G401 (cell line): ENCODE measurements at places on chromosomes 5 and 9. TPM values are rescaled to one million over a fixed set of nuclear protein-coding genes. Genes with fewer than 3 reads are reported as not detected.

DNA sequence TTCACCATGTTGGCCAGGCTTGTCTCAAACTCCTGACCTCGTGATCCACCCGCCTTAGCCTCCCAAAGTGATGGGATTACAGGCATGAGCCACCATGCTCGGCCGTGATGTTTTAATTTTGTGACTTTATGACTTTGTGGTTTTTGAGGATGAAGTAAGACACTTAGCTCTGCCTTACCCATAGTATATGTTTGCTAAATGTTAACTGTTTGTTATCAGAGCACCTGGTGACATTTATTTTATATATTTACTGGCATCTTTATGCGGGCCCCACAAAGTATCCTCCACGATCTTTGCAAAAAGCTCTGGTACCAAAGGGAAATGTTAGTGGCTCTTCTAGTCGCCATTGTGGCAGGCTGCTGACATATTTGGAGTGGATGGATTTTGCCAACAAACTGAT lies 6.7 kb downstream of the SLC23A1 start:
- DNase-seq: no peak

DNA sequence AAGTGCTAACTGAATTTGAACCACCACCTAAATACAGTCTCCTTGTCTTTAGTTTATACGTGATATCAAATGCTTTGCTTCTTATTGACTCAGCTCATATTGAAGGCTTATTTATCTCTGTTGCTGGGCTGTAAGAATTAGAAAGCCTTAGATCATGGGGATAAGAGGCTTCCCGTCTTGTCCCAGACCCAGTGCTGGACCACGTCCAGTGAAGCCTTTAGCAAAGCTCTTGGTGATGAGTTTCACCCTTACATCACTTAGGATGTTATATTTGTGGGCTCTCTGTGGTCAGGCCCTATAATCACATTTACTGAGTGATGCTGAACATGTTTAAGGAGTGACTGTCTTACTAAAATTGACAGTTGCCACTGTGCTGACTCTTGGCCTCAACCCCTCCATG lies 11.2 kb downstream of the FAM240B start:
- DNase-seq: no peak

- no peak for DNase-seq
Measured at GRCh38 chr9:98962181-98962560, 18.5 kb downstream of the COL15A1 start.

DNA sequence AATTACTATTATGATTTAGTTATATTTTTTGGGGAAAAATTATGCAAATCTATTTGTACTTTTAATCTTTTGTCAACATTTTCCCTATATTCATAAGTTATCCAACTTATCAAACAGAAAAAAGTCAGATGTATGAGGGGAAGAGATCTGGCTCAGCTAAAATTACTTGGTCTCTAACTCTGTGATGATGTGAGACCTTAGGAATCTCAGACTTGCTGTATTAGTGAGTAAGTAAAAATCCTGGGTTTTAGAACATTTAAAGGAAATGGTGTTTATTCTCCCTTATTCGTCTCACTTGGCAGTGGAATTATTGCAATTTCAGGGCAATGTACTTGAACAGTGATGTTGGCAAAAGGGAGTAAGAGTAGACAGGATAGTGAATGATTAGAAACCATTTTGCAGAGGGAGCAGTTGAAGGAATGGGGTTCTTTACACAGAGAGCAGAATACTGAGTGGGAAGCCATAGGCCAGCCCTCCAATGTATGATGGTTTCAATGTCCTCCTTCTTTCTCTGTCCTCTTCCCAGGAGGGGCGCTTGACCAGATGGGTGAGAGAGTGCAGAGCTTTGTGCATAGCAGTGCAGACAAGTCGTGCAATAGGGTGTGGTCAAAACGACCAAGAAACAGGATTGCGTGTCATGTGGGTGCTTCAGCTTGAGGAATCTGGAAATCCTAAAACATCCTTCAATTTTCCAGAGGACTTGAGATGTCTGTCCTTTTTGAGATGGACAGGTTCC lies 91.7 kb downstream of the TENT4A start:
- DNase-seq: no peak

GRCh38 chr9:97854696-97855485 lies 1.9 kb downstream of the FOXE1 start:
- DNase-seq: no peak

GRCh38 chr9:123031963-123032362 lies 1.5 kb upstream of the GPR21 start:
- DNase-seq: no peak

DNA sequence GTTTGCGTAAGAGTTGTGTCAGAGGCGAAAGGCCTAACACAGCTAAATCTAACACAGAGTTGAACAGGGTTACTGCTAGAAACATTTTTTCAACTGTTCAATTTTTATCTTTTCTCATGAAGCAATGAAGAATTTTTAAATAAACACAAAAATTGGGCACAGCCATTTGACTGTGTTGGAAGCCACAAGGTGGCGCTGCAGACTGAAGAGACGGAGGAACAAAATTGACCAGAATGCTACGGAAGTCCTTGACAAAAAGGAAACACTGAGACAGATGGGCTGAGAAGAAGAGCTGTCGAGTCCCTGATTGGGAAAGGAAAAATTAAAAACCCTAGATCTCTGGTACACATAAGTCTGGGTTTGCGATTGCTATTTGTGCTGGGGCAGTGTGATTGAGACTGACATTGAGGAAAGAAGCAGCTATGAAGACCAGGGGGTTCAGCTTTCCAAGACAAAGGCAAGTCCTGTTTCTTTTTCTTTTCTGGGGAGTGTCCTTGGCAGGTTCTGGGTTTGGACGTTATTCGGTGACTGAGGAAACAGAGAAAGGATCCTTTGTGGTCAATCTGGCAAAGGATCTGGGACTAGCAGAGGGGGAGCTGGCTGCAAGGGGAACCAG lies at the start of gene PCDHB9:
Gene PCDHB9, plus strand, starts transcription at position 265 of the 616 bp plus-strand sequence. Its CDS starts 158 bp downstream, at position 423.
- peak; percentile 34 for DNase-seq

DNA sequence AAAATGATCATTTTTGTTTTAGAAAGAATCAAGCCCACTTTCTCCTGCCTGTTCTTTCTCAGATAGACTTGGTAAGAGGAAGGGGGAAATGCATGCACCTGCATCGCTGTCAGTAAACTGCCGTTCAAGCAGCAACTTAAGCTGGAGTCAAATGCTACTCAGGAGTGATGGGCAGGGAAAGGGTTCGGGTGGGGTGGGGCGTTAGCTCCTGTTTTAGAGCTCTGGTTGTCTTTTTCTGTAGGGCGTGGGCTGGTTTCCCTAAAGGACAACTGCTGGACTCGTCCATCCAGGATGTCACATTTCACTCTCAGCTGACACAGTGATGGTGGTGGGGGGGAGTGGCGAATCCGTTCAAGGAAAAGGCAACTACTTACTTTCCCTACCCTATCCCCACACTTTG lies 75.0 kb downstream of the NDFIP1 start:
- DNase-seq: no peak

GRCh38 chr9:97556721-97557605 lies 55.5 kb downstream of the TMOD1 start:
- peak; percentile 53 for DNase-seq

GRCh38 chr9:127873223-127873691 lies 4.2 kb downstream of the AK1 start:
- DNase-seq: no peak

DNA sequence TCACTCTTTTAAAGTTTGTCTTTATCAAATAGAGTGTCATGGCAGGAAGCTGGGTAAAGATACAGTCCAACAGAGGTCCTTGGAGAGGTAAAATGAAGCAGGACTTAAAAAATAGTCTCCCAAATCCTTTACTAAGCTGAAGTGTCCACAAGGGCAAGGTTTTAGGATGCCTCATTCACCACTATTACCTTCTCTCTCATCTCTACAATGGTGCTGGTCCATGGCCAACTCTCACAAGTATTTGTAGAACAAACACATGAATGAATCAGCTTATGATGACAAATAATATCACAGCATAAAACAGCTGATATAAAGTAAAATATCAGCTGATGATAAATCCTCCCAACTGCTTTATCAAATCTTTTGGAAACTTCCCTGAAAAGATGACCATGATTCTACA lies 162.3 kb upstream of the ZNF462 start:
- no peak for DNase-seq

DNA sequence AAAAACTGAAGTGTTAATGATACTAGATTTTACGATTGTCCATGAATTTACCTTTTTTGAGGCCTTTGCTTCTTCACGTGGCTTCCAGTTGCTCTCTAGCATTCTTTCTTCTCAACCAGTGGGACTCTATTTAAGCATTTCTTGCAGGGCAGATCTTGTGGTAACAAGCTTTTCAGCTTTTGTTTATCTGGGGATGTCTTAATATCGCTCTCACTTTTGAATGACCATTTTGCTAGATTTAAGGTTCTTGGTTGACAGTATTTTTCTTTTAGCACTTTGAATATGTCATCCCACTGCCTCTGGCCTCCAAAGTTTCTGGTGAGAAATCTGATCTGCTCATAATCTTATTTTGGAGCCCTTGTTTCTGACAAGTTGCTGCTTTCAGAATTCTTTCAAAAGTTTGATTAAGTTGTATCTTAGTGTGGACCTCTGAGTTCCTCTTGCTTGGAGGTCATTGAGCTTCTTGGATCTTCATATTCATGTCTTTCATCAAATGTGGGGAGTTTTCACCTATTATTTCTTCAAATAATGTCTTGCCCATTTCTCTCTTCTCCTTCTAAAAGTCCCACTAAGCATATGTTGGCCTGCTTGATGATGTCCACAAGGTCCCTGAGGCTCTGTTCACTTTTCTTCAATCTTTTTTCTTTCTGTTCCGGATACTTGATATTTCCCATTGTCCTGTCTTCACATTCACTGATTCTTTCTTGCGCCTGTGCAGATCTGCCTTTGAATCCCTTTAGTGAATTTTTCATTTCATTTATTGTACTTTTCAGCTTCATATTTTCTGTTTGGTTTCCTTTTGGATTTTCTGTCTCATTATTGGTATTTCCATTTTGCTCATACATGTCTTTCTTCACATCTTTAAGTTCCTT lies 8.8 kb downstream of the EXOC3 start:
- DNase-seq: no peak

GRCh38 chr5:151171529-151171928 lies 13.9 kb upstream of the ANXA6 start:
- no peak for DNase-seq

GRCh38 chr9:133134388-133135145 lies 13.5 kb upstream of the RALGDS start:
- DNase-seq: no peak

- no peak for DNase-seq
Measured at GRCh38 chr5:162573758-162574157, 506.2 kb downstream of the GABRG2 start.

COMMD10 gene
- 30.6 and 41.2 TPM in 2 replicates for total RNA-seq

INSL4 gene
- total RNA-seq: not detected in 2 replicates

PPP2R2B gene
- not detected in 2 replicates for total RNA-seq

GPRIN1 gene
- total RNA-seq: 15.3 and 19.9 TPM in 2 replicates
